Stimulated activated CD8-positive, alpha-beta memory T cell treated with anti-CD3 and anti-CD28 coated beads, Interleukin-15, amount 100 ng/mL, for 4 hours (primary cell): ENCODE measurements at places on chromosomes 4 and X.

DNA sequence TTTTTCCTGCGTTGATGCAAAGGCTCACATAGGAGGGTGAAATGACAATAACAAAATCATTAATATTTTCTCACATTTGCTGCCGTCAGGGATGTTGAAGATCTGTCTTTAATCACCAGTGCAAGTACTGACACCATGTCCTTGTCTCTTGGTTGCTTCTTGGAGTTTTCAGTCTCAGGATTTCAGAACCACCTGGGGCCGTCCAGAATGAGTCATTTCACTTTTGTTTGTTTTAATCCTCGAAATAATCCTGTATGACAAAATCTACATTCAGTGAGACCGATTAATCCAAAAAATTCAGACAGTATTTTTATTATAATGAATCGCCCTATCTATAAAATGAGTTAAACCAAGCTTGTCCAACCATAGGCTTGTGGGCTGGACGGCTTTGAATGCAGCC lies 47.2 kb downstream of the NEIL3 start:
- DNase-seq = no peak

DNA sequence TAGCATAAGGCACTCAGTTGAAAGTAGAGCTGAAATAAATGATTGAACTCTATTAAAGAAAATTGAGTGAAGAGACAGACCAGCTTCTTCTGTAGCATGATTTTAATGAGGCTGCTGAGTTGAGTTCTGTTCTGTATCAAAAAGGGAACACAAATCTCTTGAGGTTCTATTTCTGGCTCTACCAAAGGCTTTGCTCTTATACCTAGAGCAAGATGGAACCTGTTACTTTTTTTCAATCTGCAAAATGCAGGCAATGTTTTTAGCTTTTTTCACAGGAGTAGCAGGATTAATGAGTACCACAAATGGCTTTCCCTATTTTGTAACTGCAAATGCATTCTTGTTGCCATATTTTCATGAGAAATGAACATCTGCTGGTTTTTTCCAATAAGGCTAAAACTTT lies 4.2 kb upstream of the ERVMER34-1 start:
- DNase-seq = no peak

DNA sequence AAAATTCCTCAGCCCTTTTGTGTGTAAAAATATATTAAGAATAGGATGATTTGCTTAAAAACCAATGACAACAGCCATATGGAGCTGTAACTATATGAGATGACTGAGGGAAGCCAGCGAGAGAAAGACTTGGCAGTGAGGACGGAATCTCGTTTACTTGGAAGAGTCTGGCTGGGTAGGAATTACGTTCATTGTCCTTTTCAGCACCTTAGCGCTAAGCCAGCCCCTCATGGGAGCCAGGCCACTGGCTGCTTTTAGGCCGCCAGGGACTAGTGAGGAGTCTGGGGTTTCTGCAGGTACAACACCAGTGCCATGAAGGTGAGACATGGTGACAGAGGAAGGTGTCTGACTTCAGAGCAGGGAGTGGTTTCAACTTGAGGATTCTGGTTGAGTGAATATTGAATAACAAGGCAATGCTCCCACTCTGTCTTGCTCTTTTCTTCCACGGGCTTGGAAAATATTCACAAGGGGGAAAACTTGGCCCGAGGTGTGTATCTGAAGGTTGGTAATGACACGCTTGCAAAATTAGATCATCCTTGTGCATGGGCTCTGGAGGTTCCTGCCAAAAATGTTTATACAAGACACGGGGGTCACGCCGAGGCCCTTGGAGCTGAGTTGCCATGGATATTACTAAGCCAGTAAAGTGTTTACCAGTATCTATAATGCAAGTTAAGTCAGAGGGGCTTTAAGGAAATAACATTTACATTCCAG lies 17.4 kb downstream of the KLF3 start:
- no peak for DNase-seq

DNA sequence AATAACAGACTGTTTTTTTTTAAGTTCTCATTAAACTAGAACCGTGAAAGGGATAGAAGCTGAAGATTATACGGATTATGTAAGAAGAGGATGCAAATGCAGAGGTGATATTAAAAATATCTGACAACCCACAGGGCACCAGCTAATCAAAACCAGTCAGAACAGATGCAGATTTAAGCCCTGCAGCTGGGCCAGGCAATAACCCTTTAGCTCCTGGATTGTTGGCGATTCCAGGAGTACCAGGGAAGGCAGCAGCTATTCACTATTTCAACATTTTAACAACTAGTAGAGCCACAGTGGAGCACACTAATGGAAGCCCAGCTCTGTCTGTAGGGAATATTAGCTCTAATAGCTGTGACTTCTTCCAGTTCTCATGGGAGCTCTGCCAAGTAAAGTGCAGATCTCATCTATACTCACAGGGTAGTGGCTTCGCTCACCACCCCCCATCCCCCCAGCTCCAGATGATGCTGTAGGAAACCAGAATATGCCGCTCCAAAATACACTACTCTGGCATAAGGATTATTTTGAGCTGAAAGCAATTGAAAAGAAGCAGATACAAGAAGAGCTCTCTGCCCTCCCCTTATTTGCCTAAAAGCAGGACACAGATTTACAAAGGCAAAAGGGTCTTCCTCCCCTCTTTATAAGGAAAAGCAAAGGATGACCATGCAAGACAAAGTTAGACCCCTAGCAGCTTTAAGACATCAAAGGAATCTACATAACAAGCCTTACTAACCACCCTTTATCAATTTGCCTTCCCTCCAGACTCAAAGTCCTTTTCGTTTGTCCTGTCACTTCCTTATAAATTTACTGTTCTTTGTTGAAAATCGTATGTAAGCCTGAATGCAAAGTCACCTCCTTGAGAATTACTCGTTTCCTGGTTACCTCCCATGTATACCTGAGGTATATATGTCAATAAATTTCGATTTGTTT lies 13.7 kb downstream of the SCD5 start:
- DNase-seq = no peak

DNA sequence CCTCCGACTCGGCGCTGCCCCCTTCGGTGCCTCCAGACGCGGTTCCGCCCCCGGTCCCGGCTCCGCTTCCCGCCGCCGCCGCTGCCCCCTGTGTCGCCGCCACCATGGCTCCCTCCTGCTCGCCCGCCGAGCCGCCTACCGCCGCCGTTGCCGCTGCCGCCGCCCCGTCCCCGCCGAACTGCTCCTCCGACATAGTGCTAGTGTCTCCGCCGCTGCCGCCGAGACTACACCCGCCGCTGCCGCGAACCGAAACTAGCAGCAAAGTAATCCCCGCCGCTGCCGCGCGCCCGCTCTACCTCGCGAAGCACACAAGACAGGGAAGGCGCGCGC lies 340 bp downstream of the HNRNPD start:
- DNase-seq = no peak
